ENCODE measurements at places on chromosomes 12 and 14.

GRCh38 chr12:14258575-14258940, 106.9 kb upstream of the ATF7IP start:
- DNase-seq, result no peak

- DNase-seq, result no peak
Observed at GRCh38 chr14:101598571-101599233, 37.4 kb downstream of the DIO3 start.

DNA sequence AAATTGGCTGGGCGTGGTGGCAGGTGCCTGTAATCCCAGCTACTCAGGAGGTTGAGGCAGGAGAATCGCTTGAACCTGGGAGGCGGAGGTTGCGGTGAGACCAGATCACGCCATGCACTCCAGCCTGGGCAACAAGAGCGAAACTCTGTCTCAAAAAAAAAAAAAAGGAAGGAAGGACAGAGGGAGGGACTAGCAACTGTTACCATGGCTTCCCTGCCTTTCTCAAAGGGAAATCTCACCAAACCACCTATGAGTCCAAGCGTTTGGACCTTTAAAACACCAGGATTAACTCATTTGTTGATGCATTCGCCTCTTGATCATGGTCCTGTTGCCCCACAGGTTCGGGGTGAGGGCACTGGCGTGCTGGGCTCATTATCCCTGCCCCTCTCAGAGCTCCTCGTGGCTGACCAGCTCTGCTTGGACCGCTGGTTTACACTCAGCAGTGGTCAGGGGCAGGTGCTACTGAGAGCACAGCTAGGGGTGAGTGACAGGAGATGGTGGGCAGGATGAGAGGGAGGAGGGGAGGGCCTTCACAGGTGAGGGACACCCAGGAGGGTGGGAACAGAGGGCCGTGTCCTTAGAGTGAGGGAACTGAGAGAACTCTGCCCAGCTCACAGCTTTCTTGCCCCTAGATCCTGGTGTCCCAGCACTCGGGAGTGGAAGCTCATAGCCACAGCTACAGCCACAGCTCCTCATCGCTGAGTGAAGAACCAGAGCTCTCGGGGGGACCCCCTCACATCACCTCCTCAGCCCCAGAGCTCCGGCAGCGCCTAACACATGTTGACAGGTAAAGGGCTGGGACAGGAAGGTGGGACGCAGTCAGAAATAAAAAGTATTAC, 10.2 kb upstream of the MYL6B start:
- DNase-seq, result no peak

- peak; percentile 24 for DNase-seq
Observed at GRCh38 chr12:57765698-57766463, 997 bp downstream of the CYP27B1 start.

DNA sequence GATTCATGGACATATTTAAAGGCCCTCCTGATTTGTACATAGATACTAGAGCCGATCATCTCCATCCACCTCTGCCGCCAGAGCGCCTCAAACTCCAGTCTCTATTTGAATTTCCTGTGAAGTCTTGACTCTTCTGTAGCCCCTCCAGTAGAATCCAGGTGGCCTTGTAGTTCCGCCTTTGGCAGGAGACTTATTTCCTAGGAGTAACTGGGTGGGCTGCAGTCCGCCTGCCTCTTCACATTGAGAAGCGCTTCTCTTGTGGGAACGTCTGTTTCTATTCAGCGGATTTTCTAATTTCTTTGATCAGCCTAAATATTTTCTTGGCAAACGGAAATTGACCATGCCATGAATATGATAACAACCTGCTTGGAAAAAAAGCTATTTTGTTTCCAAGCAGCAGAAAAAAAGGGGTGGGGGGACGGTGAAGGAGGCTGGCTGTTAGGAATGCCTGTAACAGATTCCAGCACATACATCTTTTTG, 9.0 kb upstream of the SIX1 start:
- DNase-seq, result no peak

DNA sequence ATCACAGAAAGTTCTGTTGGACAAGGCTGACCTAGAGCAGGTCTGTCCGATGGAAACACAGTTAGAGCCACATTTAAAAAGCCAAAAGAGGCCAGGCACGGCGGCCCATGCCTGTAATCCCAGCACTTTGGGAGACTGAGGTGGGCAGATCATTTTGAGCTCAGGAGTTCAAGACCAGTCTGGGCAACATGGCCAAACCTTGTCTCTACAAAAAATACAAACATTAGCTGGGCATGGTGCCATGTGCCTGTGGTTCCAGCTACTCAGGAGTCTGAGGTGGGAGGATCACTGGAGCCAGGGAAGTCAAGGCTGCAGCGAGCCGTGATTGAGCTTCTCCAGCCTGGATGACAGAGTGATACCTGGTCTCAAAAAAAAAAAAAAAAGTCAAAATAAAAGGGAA, 14.9 kb downstream of the UBE3B start:
- no peak for DNase-seq

GRCh38 chr12:121446750-121447149, 46.8 kb downstream of the RNF34 start:
- no peak for DNase-seq

GRCh38 chr14:24260026-24260779, 2.8 kb downstream of the TGM1 start:
- DNase-seq, result no peak

DNA sequence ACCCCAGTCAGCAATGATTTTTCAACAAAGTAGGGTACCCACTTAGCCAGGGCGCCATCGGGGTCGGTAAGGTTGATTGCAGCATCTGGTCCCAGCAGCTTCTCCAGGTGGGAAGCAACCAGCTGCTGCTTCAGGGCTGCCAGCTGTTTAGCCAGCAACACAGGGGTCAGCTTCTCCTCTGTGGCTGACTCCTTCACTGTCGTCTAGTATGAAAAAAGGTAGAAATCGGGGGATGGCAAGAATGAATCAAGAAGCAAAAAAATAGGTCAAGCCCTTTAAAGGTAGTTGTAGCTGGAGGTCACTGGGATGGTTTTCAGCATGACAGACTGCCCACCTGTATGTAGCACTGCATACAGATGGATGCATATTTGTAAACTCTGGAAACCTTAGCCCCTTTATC, 11.6 kb downstream of the MBD6 start:
- no peak for DNase-seq

GRCh38 chr12:52178984-52179383, 12.8 kb downstream of the KRT80 start:
- no peak for DNase-seq

GRCh38 chr14:81385419-81385818, 14.7 kb downstream of the STON2 start:
- no peak for DNase-seq

- no peak for DNase-seq
Observed at GRCh38 chr14:61591862-61592261, 103.5 kb upstream of the HIF1A start.

DNA sequence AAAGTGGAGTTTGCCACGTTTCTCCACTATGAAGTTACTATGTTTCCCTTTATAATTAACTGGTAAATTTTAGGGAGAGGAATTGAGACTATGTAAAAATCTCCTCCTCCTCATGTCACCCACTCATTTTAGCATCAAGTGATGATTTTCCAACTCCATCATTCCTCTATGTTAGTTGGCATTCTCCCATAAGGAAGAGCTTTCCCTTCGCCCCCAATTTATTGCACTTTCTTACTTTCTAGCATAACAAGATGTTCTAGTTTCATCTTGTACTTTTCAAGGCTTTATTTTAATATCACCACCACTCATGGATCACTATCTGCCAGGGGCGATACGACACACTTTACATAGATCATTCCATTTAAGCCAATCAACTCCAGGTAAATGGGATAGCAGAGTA, 97.1 kb downstream of the RPS6KA5 start:
- DNase-seq, result no peak
